ENCODE measurements at places on chromosomes 2 and 18.

GRCh38 chr2:157875641-157876065 is 477 bp downstream of the ACVR1 start:
- DNase-seq, result peak; percentile 38

DNA sequence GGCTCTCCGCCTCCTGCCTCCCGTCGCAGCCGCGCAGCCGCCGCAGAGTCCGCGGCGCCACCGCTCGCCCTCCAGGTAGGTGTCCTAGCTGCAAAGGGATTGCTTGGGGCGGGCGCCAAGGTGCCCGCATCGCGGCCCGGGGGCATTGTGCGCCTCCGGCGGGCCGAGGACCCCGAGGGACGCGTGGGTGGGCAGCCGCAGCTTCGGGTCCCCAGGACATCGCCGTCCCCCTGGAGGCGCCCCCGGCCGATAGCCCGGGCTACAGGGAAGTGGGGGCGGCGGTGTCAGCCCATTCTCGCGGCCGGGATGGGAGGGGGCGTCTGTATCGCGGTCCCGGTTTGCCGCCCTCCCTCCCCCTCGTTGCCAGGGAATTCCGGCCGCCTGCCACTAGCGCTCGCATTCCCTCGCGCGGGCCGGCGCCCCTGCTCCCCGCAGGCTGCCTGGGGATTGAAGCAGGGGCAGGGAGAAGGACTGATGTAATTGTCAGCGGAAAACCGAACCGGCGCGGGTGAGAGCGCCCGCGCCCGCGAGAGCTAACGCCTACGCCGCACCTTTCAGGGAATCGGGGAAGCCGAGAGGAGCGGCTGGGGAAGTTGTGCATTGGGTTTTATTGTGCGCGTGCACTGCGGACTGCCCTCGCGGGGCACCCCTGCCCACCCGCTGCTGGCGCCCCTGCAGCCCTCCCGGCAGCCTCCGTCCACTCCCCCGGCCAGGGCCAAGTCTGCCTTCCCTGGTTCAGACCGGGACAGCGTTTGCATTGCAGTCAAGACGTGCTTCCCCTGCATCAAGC is 483 bp downstream of the OSBPL6 start:
- no peak for DNase-seq

DNA sequence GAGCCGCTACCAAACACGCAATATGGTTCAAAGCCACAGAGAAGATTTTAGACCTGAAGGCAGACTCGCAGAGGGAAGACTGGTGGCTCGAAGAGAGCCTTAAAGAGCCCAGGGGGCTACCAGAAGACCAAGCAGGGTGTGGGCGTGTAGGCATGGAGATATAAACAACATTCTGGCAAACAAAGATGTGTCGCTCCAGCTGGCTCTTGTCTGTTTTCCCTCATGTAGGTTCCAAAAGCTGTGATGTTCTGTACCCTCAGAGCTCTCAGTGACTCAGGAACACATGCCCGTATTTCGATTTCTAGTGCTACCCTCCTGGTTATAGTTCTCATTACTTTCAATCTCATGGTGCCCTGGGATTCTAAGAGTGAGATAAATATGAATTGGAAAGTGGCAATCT is 44.5 kb downstream of the DOCK10 start:
- no peak for DNase-seq

GRCh38 chr18:74353169-74353775 is 37.6 kb downstream of the C18orf63 start:
- no peak for DNase-seq

GRCh38 chr2:23684395-23685176 is 242.3 kb downstream of the ATAD2B start:
- DNase-seq, result no peak

DNA sequence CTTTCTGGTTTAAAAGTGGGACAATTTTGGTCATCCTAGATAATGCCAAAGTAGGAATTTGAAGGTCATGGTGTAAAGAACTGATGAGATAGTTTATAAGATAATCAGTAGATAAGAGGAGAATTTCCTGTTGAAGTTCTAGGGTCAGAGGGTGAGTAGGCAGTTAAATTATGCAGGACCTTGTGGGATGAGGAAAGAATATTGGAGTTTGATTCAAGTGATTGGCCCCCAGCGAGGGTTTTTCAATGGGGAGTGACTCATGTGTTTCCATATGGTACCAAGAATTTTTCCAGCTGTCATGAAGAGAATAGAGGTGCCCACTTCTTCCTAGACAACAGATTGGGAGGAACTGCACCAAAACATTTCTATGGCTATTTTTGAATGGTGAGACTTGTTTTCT is 940.2 kb upstream of the ZEB2 start:
- DNase-seq, result no peak

- DNase-seq, result no peak
These were observed 15.0 kb downstream of the GLI2 start for GRCh38 chr2:120750488-120751210.

DNA sequence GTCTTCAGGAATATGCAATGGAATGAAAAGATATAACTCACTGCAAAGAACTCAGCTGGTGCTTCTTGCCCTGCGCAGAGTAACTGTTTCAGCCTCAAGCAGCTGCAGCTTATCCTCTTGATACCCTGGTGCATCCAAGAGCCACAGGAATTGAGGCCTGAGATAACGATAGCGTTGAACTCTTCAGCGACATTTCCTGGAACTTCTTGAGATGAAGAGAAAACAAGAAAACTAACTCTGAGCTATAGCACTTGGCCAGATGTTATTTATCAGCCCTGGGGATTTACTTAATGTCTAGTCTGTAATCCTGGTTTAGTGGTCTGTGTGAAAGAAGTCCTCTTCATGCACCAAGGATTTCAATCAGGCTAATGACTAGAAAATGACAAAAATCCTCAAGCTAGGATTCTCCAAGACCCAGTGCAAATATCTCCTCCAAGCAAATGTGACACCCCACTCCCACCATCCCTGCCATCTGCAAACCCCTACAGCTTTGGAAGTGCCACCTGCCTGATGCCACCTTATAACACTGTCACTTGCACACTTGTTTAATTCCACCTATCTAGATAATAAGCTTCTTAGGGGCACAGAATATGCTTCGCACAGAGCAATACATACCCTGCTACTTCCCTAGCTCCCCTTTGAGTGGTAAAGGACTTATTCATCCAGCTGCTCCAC is 40.6 kb downstream of the EHD3 start:
- no peak for DNase-seq

All from stimulated activated CD8-positive, alpha-beta memory T cell treated with anti-CD3 and anti-CD28 coated beads, Interleukin-4, amount 100 ng/mL, for 24 hours (primary cell).